ENCODE measurements at places on chromosomes 7 and 10. TPM values are rescaled to one million over a fixed set of nuclear protein-coding genes. Genes with fewer than 3 reads are reported as not detected.

The TAF5 gene
- total RNA-seq, result 9.4 TPM

- H3K36me3 ChIP-seq, result peaks cover 5% of the 10 kb centered on the region
- no peak overlapping the region for H3K4me3 ChIP-seq
- DNase-seq, result no peak
- peaks cover 8% of the 10 kb centered on the region for H3K4me1 ChIP-seq
- H3K27me3 ChIP-seq, result no peaks in the 10 kb centered on the region
Measured at GRCh38 chr7:1872191-1873069, 202.4 kb downstream of the ELFN1 start.

DNA sequence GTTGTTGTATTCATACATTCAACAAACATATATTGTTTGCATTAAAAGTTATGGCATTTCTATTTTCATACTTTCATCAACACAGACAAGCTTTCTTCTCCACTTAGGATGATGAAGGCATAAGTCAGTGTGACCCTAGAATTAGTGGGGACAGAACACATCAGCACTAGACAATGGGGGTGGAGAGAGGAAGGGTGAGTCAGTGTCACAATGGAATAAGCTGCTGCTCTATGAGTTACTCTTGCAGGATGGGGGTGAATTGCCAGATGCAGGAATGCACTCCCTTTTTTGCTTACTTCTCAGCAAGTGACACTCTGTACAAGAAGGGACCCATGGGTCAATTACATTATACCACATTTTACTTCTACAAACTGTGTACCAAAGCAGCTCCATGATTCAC lies 74.0 kb downstream of the DGKI start:
- no peak overlapping the region for H3K27ac ChIP-seq
- no peaks in the 10 kb centered on the region for H3K36me3 ChIP-seq
- H3K4me1 ChIP-seq, result no peaks in the 10 kb centered on the region
- H3K4me3 ChIP-seq, result no peak overlapping the region
- no peak for DNase-seq

DNA sequence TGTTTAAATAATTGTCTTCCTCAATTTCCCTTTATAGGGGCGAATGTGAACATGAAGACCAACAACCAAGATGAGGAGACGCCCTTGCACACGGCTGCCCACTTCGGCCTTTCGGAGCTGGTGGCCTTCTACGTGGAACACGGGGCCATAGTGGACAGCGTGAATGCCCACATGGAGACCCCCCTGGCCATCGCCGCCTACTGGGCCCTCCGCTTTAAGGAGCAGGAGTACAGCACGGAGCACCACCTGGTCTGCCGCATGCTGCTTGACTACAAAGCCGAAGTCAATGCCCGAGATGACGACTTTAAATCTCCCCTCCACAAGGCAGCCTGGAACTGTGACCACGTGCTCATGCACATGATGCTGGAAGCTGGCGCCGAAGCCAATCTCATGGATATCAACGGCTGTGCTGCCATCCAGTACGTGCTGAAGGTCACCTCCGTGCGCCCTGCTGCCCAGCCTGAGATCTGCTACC lies 42.1 kb downstream of the ASB4 start:
- no peaks in the 10 kb centered on the region for H3K27me3 ChIP-seq
- no peak overlapping the region for H3K27ac ChIP-seq
- H3K36me3 ChIP-seq, result no peaks in the 10 kb centered on the region
- no peak for DNase-seq
- no peaks in the 10 kb centered on the region for H3K4me1 ChIP-seq

DNA sequence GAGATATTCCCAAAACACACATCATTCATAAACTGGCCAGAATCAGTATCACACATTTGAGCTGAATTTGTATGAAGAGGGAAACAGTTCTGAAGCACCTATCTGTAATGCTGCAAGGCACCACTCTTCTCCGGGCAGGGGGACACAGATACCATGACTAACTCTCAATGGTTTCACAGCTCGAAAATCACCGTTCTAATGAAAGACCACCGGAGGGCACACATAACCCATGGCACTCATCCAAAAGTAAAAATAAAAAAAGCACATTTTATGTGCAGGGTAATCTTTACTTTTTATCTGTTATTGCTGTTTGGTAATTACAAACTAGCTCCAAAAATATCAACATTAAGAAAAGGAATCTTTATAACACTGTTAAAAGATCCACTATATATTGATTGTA lies 137.5 kb downstream of the PARD3 start:
- DNase-seq, result no peak
- H3K27me3 ChIP-seq, result no peaks in the 10 kb centered on the region
- no peak overlapping the region for H3K27ac ChIP-seq
- H3K4me3 ChIP-seq, result no peak overlapping the region

Measured in thymus (tissue), 14 donors.